ENCODE measurements at places on chromosomes 1 and 21.

DNA sequence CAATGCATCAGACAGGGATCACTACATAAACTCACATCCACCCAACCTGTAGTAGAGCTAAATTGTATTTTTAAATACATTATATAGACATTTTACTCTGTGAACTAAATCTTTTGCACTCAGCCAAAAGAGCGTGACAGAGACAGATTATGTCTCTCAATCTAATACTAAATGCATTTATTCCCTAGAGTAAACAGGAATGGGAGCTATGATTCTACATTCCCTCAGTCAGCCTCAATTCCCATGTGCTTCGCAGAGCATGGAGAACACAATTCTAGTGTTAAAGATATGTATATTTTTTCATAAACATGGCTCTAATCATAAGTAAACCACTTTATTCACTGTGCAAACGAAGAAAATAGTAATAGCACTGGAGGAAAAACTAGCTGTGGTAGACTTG is 16.5 kb downstream of the PIGK start:
- peak; percentile 64 for DNase-seq

GRCh38 chr1:11767922-11768704 is 6.1 kb downstream of the C1orf167 start:
- no peak for DNase-seq

- peak; percentile 66 for DNase-seq
Observed at GRCh38 chr21:17451364-17451891, 61.4 kb upstream of the CXADR start.

GRCh38 chr1:47532921-47533792 is 95.3 kb downstream of the FOXD2 start:
- DNase-seq: peak; percentile 95

DNA sequence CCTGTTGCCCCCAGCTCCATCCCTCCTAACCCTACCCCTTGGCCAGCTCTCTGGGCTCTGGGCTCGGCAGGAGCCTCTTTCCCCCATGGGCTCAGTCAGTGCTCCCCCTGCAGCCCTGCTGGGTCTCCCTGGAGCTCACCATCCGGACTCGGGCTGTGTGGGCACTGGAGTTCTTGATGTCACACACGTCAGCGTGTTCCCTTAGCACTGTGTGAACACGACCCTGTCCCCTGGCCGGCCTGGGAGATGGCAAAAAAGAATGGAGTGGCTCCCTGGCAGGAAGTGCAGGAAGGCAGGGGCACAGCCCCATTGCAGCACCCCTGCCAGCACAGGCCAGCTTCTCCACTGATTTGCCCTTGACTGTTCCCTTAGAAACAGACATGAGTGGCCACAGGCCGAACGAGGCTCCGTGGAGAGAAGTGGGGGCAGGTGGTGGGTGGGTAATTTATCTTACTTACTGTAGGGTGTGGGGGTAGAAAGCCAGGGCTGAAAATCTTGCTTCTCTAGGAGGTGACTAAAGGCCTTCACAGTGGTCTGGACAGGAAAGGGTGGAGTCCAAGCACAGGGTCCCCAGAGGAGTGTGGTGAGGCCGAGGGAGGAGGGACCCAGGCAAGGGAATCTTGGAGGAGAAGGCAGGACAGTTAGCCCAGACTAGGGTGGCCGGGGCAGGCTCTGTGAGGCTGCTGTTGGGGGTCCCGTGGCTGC is 381.7 kb upstream of the VAMP3 start:
- DNase-seq: peak; percentile 73

DNA sequence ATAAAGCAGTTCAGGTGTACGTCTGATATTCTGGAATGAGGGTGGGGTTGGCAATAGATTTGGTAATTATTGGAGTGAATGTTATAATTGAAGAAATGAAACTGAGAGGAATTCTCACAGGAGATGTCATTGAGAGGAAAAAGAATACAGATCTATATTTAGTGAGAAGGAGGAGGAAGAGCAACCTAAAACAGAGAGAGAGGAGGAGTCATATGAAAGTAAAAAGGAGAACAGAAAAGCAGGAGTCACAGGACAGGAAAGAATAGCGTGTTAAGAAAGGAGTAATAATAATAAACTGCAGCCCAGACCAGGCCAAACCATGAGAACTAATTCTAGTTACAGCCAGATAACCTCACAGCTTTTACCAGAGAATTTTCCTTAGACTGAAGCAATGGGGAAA is 62.7 kb upstream of the MROH9 start:
- no peak for DNase-seq

GRCh38 chr1:60952612-60953111 is 129.7 kb upstream of the NFIA start:
- DNase-seq: no peak

GRCh38 chr1:96634883-96635282 is 86.7 kb upstream of the PTBP2 start:
- DNase-seq: no peak

DNA sequence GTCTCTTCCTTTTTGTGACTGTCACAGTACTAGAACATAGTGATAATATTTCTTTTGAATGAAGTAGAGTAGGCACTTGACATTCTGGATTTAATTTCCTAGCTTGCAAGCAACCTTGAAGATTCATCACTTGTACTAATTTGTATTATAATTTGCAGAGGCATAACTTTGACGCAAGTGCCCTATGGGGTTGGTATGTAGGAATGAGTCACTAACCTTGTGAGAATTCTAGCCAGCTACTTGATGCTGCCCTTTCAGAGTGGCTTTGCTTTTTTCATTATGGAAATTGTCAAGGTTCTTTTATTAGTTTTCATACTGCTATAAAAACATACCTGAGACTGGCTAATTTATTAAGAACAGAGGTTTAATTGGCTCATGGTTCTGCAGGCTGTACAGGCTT is 13.7 kb upstream of the DPH5 start:
- DNase-seq: no peak

- DNase-seq: no peak
Observed at GRCh38 chr1:234918961-234919761, 209.5 kb downstream of the TOMM20 start.

DNA sequence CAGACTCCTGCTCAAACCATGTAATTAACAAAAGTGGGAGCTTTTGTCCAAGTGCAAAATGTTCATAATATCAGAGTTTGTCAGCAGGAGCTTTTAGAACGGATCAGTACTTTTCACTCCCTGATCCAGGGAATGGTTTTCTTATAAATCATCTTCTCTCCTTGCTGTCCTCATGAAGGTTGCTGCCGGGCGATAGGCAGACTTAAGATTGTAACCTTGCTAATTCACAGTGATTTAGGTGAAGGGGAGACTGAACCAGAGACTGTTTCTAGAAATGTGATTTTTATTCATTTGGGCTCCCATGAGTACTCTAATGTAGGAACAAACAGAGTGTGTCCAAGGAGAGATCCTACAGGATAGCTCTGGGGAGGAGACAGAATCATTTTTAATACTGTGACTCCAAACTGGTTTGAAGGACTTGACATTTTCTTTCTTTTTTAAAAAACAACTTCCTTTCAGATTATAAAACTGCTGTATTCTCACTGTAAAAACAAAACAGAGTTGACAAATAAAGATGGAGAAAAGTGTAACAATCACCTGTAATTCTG is 23.7 kb downstream of the ELAVL4 start:
- DNase-seq: no peak

DNA sequence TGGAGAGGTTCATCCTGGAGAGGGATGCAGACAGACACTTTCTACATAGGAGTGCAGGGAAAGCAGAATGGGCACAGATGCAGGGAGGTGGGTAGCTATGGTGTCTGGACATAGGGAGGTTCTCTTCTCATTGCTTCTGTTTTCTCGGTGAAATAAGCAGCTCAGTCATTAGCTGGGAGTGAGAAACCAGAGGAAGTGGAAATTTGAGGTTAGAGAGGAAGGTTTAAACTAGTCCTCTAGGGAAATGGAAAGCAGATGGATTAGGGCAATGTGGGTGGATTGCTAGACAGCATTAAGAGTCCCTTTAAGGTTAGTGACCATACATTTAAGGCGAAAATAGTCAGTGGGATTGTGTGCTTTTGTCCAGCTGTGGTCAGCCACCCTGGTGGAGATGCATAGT is 39.6 kb downstream of the MPZL1 start:
- no peak for DNase-seq

DNA sequence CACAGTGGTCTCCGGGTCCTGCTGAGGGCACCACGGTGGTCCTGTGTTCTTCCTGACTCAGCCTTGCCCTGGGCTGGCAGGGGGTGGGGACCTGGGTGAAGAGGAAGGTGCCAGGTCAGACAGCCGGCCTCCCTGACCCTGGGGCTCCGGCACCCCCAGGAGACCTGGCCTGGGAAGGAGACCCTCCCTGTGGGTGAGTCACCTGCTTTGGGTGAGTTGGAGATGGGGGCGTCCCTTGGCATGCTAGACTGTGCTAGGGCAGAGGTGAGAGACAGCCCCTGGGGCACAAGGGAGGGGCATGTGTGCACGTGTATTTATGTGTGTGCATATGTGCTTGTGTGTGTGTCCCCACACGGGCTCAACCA is 23.4 kb downstream of the SPSB1 start:
- no peak for DNase-seq

DNA sequence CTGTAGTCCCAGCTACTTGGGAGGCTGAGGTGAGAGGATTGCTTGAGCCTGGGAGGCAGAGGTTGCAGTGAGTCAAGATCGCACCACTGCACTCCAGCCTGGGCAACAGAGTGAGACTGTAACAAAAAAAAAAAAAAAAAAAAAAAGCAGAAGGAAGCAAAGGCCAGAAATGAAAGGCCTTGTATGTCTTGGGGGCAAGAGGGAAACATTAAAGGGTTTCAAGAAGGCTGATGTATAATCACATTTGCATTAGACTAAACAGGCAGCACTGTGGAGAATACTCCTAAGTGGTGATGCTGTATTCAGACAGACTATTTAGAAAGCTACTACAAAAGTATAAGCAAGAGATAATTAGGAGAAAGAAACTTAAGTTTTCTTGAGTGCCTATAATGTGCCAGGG is 10.4 kb downstream of the ANP32E start:
- DNase-seq: no peak

GRCh38 chr1:167373986-167374385 is 144.3 kb downstream of the CD247 start:
- DNase-seq: no peak

DNA sequence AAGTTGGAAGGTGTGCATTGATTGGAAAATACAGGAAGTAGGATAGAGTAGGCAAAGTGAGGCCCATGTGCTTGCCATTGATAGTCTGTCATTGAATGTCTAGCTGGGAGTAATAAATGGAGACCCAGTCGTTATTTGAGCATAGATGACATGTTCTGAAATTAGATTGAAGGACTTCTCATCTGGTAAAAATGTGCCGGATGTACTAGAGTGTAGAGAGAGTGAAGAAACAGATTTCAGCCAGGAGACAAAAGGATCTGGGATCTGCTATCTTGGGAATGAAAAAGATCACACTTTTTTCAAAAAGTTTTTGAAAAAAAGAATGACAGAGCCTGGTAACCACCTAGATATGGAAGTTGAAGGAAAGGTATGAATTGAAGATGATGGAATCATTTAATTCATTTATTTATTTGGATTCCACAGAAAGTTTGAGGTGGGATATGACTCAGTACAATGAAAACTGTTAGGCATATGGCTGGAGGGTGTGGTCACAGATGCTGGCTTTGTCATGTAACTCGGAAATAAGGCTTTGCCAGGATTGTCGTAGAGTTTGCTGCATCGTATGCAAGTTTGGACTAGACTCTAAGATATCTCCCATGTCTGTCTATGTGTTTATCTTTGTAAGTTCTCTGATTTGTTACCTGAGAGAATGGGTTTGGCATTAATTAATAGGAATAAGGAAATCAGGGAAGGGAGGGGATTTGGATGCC is 137.1 kb downstream of the PBX1 start:
- peak; percentile 40 for DNase-seq

DNA sequence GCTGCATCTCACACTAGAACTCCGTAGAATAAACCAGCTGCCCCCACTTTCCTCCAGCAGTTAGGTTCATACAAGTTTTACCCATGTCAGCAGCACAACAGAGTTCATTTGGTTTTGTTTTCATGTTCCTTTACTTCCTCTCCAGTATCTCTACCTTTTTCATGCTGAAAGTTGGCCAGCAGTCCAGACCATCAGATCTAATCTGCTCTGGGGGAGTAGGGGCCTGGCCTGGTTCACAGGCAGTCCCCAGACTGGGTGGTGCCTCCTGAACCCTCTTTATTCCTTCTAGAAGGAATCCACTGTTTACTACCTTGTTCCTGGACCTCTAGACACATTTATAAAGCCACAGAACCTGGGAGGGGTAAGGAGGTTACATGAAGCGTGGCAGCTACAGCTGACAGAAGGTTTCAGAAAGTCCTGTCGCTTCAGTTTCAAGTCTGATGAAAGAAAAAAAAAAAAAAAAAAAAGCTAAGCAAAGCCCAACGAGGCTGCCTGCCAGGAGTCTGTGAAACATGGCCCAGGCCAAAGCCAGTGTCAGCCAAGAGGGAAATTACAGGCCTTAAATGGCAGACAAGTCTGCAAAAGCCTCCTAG is 184.6 kb upstream of the JUN start:
- peak; percentile 71 for DNase-seq

DNA sequence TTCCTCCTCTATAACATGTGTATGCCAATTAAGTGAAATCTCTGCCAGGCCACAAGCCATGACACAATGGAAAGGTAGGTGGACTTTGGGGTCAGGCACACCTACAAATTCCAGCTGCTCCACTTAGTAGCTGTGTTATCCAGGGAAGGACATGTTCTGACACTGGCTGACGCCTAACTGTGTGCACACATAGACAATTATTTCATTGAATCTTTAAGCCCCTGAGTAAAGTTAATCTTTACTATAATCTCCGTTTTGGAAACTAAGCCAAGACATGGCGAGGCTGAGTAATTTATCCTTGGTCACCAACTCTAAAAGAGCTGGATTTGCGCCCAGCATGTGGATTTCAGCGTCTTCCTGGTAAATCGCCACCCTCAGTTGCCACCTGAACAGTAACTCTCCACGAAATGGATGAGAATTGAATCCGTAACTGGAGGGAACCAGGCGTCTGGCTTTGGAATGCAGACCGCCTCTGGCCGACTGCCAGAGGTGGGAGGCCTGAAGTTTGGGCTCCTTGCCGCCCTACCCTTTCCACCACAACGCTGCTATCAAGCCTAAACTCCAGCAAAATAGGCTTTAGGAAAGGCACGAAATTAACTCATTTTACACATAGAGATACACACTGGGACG is 888 bp upstream of the SNRPE start:
- DNase-seq: peak; percentile 58

Data from fibroblast of upper back skin (primary cell).